ENCODE measurements at places on chromosomes 1 and 21.

DNA sequence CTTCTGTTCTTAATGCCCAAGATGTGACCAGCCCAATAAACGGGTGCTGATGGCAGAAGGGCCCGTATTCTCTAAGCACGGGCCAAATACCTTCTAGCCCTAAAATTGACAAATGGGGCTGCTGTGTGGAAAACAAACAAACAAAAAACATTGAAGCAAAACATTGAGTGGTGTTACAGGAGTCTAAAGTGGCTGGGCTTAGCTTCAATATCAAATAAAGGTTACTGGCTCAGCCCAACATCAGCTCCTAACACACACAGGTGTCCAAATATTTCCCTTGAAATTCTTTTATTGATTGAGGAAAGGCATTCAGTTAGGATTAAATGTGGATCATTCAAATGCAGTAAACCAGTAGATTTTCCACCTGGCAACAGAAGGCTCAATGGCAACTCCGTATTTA, 13.3 kb upstream of the TTF2 start:
- no peak for DNase-seq

GRCh38 chr1:206583707-206584648, 28.3 kb downstream of the EIF2D start:
- DNase-seq, result peak; percentile 86

DNA sequence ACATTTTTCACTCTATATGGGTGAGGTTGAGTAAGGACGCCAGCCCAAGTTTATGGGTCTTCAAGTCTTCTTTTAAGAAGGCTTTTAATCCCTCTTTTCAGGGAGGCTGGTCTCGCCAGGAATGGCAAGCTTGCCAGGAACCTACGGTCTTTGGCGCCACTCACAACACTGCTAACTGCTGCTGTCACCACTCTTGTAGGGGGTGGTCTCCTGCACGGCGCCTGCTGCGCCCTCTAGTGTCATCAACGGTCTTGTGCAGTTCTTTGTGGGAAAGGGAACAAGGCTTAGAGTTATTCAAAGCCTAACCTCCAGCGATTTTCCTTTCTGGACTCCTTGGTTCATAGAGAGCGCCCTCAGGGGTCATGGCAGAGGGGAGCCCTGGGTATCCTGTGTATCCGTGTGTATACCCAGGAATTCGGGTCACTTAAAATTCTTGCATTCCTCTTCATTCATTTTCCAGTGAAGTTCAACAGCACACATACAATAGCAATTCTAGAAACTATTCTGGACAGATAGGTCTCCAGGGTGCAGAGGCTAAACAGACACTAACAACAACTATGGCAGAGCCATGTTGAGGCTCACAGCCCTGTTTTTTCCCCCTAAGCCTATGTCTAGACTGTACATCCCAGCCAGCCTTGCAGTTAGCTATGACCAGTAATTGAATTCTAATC, 392.8 kb upstream of the CAMK1G start:
- DNase-seq, result no peak

- no peak for DNase-seq
Observed at GRCh38 chr1:198167436-198167934, 10.7 kb downstream of the NEK7 start.

DNA sequence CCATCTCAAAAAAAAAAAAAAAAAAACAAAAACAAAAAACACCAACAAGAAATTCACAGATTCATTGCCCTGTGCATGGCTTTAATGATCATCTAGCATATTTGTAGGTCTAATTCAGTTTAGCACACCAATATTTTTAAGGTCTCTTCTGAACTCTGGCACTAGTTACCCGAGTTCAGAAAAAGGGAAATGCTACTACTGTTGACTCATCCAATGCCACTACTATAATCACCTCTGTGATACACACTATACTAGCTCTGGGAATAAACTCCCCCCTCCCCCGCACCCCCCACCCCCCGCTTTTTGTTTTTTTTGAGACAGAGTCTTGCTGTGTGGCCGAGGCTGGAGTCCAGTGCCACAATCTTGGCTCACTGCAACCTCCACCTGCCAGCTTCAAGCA, 55.6 kb downstream of the FBXO42 start:
- no peak for DNase-seq

DNA sequence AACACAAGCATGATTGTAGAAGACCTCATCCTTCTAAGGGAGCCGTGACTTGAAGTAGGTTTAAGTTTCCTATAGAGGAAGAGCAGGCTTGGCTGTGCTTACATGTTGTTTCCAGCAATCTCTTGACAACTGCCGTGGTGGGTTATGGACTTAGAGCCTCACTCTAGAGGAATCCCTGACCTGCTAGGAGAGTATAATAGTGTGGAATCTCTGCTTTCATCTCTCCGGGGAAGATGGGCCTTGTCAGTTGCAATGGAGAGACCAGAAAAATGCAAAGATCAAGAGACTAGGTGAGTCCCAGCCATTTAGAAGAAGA, 137.6 kb downstream of the MIS18A start:
- DNase-seq, result no peak

DNA sequence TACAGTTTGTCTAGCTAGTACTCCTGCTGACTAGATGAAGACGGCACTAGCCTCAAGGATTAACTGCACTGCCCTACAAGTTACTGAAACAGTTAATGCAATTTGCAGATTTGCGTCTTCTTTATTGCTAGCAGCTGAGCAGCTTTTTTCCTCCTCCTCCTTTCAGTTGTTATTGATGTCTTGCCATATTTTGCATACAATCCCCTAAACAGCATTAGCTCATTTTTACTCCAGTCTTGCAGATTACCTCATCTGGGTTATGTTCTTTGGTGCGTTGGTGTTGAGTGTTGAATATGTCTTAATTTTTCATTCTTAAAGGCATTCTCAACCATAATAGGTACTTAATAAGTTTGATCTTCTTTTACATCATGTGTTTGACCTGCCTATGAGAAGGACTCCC, 363.4 kb upstream of the LYPLAL1 start:
- no peak for DNase-seq

- no peak for DNase-seq
Observed at GRCh38 chr1:30506291-30507015, 216.9 kb downstream of the MATN1 start.

DNA sequence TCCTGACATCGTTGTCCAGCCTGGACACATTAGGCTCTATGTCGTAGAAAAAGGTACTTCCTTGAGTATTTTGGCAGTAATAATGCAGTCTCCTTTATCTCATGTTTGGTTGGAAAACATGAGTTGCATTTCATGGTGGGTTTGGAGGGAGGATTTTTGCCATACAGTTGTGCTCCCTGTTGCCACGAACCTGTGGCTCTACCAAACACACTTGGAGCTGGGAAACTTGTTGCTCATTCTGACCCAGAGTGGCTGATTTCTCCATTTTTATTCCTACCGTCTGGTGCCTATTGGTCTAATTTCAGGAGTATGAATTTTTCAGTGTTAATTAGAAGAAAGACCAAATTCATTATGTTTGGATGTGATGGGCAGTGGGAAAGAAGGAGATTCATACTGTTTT, 50.7 kb downstream of the MPZL1 start:
- DNase-seq, result no peak

- no peak for DNase-seq
Observed at GRCh38 chr1:12244585-12244984, 14.8 kb downstream of the VPS13D start.

GRCh38 chr1:166471359-166471758, 304.6 kb upstream of the FAM78B start:
- no peak for DNase-seq

- no peak for DNase-seq
Observed at GRCh38 chr1:67347688-67348472, 40.2 kb downstream of the IL12RB2 start.

- DNase-seq, result no peak
Observed at GRCh38 chr1:146051452-146051851, 29.9 kb upstream of the HJV start.

- DNase-seq, result no peak
Observed at GRCh38 chr1:176829261-176829660, 335.3 kb downstream of the ASTN1 start.

- DNase-seq, result no peak
Observed at GRCh38 chr1:23475641-23476040, 8.3 kb downstream of the ASAP3 start.

- no peak for DNase-seq
Observed at GRCh38 chr1:109361649-109362048, 36.1 kb downstream of the SORT1 start.

- DNase-seq, result no peak
Observed at GRCh38 chr1:29370067-29370466, 133.7 kb downstream of the PTPRU start.

- DNase-seq, result no peak
Observed at GRCh38 chr1:87154384-87154783, 174.3 kb upstream of the LMO4 start.

DNA sequence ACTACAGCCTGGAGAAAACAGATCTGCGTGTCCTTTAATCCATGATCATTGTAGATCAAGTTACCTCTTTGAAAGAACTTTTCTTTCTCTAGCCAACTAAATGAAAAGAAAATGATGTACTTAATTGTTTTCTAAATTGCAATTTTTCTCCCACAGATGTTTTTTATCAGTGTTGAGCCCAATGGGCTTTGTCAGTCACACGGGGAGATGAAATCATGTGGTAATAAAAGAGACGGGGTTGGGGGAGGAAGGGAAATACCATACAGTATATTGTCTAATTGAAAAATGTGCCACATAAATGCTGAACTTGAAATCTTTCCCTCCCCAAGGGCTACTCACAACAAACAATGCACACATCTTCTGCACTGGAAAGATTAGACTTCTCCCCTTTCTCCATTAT, 58.4 kb downstream of the NTMT2 start:
- no peak for DNase-seq

- peak; percentile 62 for DNase-seq
Observed at GRCh38 chr1:44786138-44786840, 1.7 kb downstream of the BEST4 start.

GRCh38 chr1:105632342-105633196, 1423.9 kb upstream of the PRMT6 start:
- no peak for DNase-seq

DNA sequence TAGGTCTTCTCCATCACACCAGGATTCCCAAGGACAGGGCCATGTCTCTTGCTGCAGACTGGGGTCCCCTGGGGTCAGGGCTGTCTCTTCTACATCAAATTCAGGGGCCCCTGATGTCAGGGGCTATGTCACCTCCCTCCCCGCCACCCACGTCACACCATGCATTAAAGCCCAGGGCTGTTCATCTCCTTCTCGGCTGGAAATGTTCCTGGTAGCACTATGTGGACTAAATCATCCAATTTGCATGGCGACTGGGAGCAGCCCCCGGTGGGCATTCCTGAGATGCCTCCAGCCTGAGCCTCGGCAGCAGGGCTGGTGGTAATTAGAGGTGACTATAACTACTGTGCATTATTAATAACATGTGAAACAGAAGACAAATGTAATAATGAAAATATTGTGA, 151.7 kb upstream of the HMGB4 start:
- DNase-seq, result no peak

GRCh38 chr1:167297222-167298214, 76.8 kb downstream of the POU2F1 start:
- no peak for DNase-seq

DNA sequence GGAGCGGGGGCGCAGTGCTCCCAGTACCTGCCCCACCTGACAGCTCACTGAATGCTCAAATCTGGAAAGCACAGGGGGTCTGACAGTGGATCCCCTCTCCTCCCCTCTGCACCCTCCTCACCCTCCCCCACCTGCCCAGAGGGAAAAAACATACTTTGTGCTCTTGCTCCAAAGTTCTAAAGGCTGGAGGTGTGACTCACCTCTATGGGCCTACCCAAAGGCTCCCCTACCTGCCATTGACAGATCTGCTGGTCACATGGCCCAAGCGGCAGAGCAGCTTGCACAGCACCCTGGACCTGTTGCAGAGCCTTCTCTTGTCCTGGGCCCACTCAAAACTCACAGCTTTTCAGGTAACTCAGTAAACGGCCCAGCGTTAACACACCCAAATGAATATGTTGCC, 55.7 kb downstream of the ADSS2 start:
- DNase-seq, result no peak

GRCh38 chr1:90850898-90851710, 134.0 kb upstream of the BARHL2 start:
- DNase-seq, result peak; percentile 61

- DNase-seq, result no peak
Observed at GRCh38 chr1:158793604-158794003, 12.6 kb upstream of the OR6N2 start.

DNA sequence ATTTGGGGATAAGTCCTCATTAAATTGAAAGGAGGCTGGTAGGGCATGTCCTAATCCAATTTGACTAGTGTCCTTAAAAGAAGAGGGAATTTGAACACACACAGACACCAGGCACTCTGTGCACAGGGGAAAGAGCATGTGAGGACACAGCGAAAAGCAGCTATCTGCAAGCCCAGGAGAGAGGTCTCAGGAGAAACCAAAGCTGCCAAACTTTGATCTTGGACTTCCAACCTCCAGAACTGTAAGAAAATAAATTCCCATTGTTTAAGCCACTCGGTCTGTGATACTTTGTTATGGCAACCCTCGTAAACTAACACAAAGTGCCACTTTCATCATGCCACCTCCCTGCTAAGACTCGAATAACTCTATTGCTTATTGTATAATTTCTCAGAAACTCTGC, 13.8 kb downstream of the PLA2G4A start:
- DNase-seq, result no peak

- DNase-seq, result no peak
Observed at GRCh38 chr1:208149776-208150514, 94.2 kb downstream of the PLXNA2 start.

GRCh38 chr1:201955729-201956143, 433 bp downstream of the TIMM17A start:
- no peak for DNase-seq

- DNase-seq, result no peak
Observed at GRCh38 chr1:24058671-24059455, 53.1 kb downstream of the MYOM3 start.

DNA sequence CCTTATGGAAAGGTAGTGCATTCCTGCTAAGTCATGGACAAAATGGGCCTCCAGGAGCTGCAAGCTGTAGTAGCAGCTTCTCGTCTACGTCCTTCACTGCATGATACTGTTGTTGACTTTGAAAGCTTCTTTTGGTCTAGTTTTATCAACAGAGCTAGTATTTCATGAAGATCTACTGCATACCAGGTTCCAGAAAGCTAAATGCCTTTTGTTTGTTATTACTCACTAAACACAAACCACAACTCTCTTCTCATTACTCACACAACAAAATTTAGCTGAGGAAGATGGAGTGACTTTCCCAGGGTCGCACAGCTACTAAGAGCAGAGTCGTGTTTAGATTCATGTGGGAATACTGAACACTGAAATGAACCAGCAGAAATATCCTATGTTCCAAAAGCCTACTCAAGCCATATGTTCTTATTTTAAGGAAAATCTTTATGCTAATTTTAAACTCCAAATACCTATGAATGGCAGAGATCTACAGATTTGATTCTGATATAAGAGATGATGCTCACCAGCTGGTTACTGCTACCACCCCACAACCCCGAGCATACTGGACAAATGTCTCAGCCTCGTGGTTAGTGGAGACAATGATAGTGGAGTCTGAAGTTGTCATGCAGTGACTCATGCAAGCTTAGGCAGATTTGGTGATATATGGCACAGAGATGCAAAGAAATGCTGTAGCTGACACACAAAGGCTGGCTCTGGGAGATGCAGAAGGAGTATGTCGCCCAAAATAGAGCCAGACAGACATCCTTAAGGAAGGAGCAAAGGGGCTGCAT, 20.6 kb downstream of the PGBD2 start:
- no peak for DNase-seq

GRCh38 chr1:169896013-169896412, 2.3 kb upstream of the SCYL3 start:
- DNase-seq, result no peak

Measured in activated CD8-positive, alpha-beta memory T cell treated with anti-CD3 and anti-CD28 coated beads for 1 hour (primary cell).